ENCODE measurements at places on chromosomes 7 and 10.

DNA sequence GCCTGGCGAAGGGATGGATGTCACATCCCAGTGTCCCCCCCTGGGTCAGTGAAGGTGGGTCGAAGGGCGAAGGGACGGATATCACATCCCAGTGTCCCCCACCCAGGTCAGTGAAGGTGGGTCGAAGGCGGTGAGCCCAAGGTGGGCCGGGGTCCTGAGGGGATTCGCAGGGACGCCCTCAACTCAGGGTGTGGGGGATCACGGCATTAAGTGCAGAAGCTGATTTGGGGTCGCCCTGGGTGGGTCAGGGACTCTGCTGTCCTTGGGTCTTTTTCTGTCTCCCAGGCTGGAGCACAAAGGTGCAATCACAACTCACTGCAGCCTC lies 21.9 kb downstream of the ADAP1 start:
- DNase-seq: no peak

GRCh38 chr10:62048919-62049623 lies 147.6 kb downstream of the ARID5B start:
- peak; percentile 62 for DNase-seq

- no peak for DNase-seq
These were observed 59.0 kb downstream of the ST7 start for GRCh38 chr7:117012284-117012683.

DNA sequence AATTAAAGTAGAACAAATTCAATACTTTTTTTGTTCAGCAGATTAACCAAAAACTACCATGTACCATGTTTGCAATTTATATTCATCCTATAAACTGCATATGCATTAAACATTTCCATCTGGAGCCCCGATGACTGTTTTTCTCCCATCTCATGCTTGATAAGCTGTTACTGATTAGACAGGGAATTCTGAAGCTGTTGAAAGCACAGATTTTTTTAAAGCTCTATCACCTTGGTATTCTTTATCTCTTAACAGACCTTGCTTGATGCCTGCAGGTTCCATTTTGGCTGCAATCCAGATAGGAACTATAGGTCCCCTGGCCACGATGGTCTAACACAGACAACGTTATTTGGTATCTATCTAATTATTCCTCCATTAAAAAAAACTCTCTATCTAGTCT lies 961.7 kb downstream of the CNTNAP2 start:
- no peak for DNase-seq

GRCh38 chr10:125103466-125103865 lies 56.9 kb downstream of the CTBP2 start:
- no peak for DNase-seq

DNA sequence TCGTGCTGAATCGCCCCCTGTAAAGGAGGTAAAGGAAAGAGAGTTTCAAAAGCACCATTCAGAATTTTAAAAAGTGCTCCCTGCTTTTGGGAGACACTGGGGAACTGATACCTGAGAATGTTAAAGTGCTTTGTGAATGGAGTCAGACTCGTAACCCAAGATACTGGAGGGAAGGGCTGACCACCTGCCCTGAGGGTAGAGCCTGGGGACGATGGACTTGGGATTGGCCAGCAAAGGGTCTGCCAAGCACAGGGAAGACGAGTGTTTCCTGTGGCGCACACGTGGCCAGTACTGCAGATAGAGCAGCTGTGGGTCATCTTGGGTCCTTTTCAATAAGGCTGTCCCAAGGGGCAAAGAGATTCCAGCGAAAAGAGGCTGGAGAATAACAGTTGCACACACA lies 1284.1 kb upstream of the AUTS2 start:
- DNase-seq: no peak

GRCh38 chr10:49300140-49300974 lies 1.4 kb downstream of the C10orf71 start:
- DNase-seq: no peak

DNA sequence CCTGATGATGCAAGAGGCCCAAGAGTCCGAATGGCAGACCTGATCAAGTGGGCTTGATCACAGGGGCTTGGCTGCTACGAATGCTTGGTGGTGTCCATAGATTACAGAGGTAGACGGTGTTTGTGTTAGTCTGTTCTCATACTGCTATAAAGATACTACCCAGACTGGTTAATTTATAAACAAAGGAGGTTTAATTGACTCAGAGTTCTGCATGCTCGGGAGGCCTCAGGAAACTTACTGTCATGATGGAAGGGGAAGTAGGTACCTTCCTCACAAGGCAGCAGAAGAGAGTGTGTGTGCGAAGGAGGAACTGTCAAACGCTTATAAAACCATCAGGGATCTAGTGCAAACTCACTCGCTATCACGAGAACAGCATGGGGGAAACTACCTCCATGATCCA lies 268.9 kb upstream of the KLF6 start:
- no peak for DNase-seq

Data from stimulated activated CD4-positive, alpha-beta T cell treated with anti-CD3 and anti-CD28 coated beads, TNF-alpha, amount 100 ng/mL, for 24 hours (primary cell).